M059J (cell line): ENCODE measurements at places on chromosomes 12 and 14. TPM values are rescaled to one million over a fixed set of nuclear protein-coding genes. Genes with fewer than 3 reads are reported as not detected.

CMKLR1 gene
- total RNA-seq = 0.05 TPM in 1 of 2 replicates, not detected in the other

DNA sequence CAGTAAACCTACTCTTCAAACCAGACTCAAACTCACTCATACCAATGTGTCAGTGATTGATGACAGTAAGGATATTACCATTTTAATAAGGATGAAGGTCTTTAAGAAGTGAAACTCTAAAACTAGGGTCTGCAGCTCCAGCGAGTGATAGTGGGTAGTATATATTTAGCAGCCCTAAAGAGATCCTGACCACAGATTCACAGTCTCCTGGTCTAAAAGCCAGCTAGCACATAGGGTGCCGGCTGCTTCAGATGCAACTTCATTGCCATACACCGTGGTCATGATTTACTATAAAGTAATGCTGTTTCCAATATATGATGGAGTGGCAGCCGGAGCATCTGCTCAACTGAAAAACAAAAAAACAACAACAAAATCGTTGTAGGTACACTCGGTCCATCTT is 99.6 kb upstream of the MDM1 start:
- no peak for DNase-seq

HOTAIR gene
- total RNA-seq = 5.0 and 7.4 TPM in 2 replicates

DNA sequence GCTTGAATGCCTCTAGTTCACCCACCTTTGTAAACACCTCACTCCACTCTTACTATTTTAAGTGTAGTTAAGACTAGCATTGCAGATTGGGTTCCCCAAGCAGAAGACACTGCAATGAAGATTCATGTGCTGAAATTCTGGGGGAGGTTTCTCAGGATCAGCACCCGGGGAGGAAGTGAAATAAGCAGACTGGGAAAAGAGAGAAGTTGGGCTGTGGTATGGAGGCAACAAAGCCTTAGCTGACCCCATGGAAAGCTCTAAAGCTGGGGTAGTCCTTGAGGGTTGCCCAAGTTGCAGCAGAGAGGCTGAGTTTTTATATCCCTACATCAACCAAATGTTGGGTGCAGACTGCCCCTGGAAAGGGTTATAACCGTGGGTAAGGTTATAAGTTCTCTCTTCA is 23.9 kb upstream of the IGF1 start:
- no peak for DNase-seq

DNA sequence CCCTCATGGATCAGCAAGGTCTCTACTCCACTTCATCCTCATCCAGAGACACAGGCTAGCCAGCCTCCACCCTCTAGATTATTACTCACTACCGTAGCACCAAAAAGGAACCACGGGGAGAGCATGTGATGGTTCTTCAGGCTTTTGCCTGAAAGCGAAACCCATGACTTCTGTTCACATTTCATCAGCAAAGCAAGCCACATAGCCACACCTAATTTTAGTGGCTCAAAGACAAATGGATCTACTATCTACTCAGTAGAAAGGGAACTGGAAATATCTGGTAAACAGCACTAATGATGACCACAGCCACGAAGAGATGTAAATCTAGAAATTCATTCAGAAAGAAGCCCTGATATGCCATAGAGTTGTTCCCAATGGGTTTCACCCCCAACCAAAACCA is 51.4 kb downstream of the VCPKMT start:
- DNase-seq = peak; percentile 28

DTX1 gene
- not detected in 2 replicates for total RNA-seq

DNA sequence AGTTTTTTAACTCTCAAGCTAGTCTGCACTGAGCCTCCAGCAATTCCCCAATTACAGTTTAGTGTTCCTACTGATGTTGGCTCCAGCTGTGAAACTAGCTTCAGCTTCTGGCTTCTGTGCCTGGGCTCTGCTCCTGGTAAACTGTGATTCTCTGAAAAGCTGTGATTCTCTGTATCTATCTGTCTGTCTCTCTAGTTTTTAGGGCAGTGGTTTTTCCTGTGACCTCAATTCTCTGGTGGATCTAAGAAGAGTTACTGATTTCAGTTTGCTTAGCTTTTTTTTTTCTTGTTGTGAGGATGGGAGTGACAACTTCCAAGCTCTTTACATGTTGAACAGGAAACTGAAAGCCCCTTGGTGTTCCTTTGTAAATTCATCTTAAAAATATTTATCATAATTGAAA is 3.8 kb upstream of the HIF1A start:
- no peak for DNase-seq

NID2 gene
- total RNA-seq = 69.9 and 72.7 TPM in 2 replicates

GRCh38 chr12:133080368-133081158 is at the start of gene ZNF140:
TSS of gene ZNF140 (plus strand) at chr12:133080923. CDS start at chr12:133081321, 398 bp downstream.
- peak; percentile 94 for DNase-seq

SLC25A21 gene
- 0.94 and 2.4 TPM in 2 replicates for total RNA-seq

DNA sequence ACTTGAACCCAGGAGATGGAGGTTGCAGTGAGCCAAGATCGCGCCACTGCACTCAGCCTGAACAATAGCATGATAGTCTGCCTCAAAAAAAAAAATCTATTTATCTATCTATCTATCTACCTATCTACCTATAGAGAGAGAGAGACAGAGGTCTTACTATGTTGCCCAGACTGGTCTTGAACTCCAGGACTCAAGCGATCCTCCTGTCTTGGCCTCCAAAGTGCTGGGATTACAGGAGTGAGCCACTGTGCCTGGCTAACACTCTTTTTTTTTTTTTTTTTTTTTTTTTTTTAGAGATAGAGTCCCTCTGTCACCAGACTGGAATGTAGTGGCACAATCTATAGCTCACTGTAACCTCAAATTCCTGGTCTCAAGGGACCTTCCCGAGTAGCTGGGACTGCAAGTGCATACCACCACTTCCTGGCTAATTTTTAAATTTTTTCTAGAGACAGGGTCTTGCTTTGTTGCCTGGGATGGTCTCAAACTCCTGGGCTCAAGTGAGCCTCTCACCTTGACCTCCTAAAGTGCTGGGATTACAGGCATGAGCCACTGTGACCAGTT is 1.9 kb downstream of the FAM186A start:
- peak; percentile 60 for DNase-seq

DNA sequence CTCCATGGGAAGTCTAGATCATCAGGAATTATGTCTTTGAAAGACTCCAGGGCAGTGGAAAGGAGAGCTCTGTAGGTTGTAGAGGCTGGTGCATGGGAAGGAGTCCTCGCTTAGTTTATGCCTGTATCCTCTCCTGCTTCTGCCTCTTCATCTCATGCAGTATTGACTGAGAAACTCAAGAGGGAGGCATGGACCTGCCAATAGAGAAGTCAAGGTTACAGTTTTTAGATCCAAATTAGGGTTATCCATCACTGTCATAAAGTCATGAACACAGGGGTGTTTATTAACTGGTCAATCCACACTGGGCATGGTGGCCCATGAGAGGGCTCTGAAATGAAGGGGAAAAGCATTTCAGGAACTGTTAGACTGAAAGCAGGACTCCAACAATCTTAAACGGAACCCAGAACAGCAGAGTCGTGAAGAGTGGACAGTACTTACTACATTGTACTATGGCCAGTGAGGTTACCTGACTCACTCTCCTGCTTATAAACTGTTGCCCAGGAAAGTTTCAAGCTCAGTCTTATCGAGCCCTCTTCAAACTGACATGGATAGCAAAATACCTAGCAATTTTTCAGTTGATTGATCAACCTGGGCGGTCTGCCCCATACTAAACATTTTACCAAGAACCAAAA is 30.1 kb upstream of the DHRS7 start:
- DNase-seq = no peak

CLEC4C gene
- not detected in 2 replicates for total RNA-seq

BEGAIN gene
- total RNA-seq = 7.2 and 17.1 TPM in 2 replicates

- DNase-seq = no peak
Observed at GRCh38 chr14:88823968-88824313, 510 bp upstream of the TTC8 start.

GRCh38 chr14:102086972-102087761 is at the start of gene HSP90AA1:
TSS of gene HSP90AA1 (minus strand) at chr14:102087044. CDS start at chr14:102086378, 666 bp downstream.
- peak; percentile 81 for DNase-seq

KCNK10 gene
- total RNA-seq = not detected in 2 replicates

DNA sequence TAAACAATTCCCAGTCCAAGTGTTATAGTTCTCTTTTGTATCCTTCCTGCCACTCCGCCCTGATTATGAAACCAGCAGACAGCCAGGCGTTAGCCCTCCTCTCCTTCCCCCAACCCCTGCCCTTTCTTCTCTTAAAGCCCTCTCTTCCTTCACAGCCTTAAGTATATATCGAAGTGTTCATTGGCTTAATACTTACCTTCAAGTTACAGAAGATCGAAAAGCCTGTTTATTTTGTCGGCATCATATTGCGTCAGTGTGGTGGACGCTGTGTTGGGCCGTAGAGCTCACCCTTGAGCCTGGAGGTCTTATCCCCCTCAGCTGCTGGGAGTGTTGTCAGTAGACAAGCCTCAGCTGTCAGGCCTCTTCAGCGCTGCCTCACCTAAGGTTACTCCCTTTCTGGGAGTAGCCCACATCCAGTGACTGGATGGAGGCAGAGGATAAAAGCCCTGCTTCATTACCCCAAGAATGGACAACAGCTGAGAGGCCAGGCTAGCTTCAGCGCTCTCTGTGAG is 36.2 kb downstream of the CMAS start:
- DNase-seq = no peak

DNA sequence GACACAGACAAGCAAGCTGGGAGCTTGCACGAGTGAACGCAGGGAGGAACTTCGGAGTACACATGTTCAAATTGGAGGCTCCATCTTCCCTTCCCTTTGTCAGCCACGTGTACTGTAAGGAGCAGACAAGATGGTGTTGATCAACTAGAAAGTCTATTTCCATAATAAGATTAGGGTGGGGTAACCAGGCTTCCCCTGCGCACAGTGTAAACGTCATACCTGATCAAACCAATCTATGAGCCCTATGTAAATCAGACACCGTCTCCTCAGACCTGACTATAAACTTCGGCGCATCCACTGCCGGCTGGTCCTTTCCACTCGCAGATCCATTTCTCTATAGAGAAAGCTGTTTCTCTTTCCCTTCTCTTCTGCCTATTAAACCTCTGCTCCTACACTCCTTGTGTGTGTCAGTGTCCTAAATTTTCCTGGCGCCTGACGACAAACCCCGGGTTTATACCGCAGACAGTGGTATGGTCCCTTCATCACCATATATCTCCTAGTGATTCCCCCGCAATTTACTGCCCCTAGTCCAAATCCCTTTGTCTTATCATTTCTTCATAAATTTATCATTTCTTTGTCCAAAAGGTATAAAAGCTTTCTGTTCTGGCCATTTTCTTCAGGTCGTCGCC is 7.5 kb upstream of the ETFBKMT start:
- DNase-seq = no peak

TAS2R10 gene
- total RNA-seq = not detected in 2 replicates

GRCh38 chr12:70645494-70646317 is 8.5 kb upstream of the PTPRB start:
- peak; percentile 98 for DNase-seq

DNA sequence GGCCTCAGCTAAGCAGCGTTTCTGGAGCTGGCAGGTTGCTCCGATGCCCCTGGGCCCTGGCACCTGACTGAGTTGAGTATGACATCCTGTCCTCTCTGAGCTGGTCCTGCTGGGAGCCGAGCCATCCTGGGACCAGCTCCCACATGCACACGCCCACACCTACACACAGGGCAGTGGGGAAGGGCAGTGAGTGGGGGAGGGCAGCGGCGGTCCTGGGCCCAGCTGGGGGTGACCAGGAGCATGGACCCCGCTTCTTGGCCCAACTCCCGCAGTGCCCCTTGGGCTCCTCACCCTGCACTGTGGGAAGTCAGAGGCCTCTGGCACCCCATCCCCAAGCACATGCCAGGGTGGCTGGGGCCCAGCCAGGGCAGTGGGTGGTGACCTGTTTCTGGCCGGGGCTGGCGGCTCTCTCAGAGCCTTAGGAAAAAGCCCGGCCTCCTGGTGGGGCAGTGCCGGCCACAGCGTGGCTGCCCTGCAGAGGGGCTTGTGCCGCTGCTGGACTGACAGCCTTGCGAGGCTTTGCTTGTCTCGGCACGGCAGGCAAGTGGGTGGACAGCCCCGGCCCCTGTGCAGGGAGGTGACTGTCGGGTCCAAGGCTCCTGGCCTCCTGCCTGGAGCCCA is 5.9 kb upstream of the CRIP2 start:
- no peak for DNase-seq

DNA sequence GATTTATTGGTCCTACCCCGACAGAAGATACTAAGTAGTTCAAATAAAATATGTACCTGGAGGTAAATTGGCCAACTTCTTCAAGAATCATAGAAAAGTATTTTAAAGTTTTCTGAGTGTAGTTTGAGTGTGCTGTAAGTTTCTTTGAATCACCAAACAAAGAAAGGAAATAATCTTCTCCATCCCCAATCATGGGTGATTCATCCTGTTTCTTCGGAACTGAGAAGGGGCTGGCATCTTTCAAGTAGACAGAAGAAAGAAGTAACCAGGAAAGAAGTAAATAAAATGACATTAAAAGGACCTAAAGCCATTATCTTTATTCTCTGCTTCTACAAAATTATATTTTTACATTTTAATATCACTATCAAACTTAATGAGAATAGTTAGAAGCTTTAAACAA is 6.8 kb downstream of the LMNTD1 start:
- peak; percentile 8 for DNase-seq

RNU6-8 gene
- total RNA-seq = not detected in 2 replicates

DNA sequence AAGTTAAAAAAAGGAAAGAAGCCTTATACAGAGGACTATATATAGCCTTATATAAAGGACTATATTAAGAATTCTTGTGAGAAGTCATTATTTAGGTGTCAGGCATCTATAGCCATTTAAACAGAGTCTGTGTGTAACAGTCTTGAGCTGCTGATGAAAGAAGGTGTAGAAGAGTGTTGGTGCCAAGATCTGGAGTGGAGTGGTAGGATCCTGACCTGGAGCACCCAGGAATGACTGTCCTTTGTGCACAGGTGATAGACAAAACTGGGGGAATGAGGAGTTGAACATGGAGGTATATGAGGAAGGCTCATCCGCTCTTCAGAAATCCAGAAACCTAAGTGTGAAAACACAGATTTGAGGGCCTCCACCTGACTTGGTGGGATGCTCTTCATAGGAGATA is 747.3 kb downstream of the NRXN3 start:
- no peak for DNase-seq

PLD4 gene
- not detected in 2 replicates for total RNA-seq

DNA sequence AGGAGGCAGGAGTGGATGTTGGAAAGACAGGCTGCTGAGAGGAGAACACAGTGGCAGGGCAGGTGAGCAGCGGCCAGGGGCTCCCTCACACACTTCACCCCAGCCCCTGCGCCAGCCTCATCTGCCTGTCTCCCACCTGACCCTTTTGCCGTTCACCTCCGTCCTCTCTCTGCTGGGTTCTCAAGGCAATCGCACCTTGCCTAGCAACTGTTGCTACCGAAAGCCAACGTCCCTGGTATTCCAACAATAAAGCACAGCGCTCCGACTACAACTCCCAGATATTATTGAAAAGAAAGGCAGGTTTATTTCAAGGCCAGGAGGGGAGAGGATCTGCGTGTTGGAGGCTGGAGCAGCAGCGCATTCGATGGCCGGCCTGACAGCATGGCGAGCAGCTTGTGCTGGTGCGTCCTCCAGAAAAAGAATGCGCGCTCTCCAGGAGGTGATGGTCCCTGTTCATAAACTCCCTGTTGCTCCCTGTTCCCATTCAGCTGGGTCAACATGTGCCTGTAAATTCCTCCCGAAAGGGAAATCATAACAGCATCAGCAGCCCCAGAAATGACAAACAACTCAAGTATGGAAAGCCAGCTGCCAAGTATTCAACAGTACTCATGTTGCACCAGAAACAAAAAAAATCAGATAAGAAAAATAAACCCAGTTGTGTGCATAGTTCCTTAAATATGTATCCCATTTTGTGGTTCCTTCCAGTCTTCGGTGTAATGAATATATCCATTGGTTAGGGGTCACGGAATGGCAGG is 153.0 kb upstream of the DIO3 start:
- peak; percentile 70 for DNase-seq

- no peak for DNase-seq
Observed at GRCh38 chr14:59293935-59294661, 105.6 kb downstream of the DAAM1 start.
